ENCODE measurements at places on chromosomes 11 and 22. TPM values are rescaled to one million over a fixed set of nuclear protein-coding genes. Genes with fewer than 3 reads are reported as not detected.

DNA sequence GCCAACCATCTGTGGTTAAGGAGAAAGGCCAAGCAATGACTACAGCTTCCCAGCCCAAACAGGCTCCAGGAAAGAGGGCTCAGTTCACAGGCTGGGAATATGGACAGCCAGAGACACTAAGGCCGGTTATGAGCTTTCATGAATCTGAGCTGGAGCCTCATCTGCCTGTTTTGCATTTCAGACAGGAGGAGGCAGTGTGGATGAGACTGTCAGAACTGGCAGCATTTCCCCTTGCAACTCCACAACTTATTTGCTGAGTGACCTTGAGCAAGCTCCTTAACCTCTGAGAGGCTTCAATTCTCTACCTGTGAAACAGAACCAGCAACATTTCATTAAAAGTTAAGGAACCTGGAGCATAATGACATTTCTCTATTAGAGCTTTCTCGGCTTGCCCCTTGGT is 264.0 kb downstream of the ETS1 start:
- no peak for DNase-seq

DNA sequence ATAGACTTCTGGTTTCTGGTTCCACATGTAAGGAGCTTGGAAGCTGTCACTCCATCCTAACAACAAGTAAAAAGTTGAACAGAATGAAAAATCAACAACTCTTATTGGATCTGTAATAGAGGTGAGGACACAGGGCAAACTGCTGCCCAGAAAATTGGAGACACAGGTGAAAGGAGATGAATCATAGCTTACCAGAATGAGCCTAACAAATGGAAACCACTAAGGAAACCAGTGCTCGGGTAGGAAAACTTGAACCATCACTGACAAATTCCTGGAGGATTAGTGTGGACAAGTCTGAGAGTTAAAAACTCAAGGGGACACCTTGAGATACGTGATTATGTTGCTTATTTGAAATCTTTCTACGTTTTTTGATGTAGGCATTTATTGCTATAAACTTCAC is 52.1 kb downstream of the GDPD4 start:
- no peak for DNase-seq

DNA sequence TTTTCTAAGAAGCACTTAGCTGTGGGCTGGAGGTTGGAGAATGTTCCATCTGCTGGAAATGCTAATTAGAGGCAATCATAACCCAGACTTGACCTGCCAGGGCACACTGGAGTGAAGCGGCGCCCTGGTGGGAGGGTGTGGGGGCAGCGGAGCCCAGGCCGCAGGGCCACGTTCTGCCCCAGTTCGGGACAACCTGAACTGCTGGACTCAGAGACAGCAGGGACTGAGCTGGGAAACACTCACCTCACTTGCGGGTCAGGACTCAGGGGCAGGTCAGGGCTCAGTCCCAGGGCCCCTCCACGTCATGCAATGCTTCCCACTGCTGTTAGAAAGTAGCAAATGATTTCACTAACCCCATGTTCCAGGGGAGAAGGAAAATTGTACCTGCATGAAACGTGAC is 316.4 kb downstream of the NTM start:
- no peak for DNase-seq

DNA sequence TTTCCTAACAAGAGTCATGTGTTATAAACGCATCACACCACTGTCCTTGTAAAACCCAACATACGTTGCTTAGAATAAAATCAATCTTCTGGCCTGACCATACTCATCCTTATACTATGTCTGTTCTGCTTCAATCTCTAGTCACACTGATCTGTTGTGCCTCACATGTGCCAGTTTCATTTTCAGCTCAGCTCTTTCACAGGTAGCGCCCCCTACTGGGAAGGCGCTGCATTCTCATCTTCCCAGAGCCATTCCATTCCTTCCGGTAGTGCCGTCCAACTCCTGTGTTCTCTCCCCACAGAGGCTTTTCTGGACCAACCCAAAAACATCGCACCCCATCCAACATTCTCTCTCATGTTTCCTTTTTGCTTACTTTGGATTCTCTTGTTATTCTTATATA is 22.2 kb downstream of the CASP5 start:
- DNase-seq = no peak

GRCh38 chr11:18361154-18361553 is 33.2 kb upstream of the LDHA start:
- DNase-seq = no peak

DNA sequence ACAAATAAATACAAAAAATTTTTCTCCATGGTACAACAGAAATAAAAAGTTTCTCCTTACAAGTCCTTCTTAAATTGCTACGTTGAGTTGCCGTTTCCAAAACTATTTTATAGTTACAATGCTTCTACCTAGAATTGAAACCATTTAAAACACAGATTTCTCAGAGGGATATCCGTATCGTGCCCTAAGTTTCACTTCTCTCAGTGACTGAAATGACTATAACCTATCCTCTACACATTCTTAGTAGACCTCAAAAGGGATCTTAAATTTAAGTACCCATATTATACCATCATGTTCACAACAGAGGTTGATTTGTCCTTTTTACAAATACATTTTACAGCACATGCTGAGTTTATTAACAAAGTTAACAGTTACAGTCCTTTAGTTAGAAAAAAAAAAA is 44.1 kb downstream of the USP28 start:
- no peak for DNase-seq

OR2AG2 gene
- polyA plus RNA-seq = 0.07 TPM

SLC22A8 gene
- polyA plus RNA-seq = 48.6 TPM

CENPM gene
- polyA plus RNA-seq = 12.0 TPM

TMEM134 gene
- 45.1 TPM for polyA plus RNA-seq

RIBC2 gene
- 6.2 TPM for polyA plus RNA-seq

SERPING1 gene
- 172 TPM for polyA plus RNA-seq

Data from right renal cortex interstitium (tissue), 3 donors.